ENCODE measurements at places on chromosomes 2 and 18.

DNA sequence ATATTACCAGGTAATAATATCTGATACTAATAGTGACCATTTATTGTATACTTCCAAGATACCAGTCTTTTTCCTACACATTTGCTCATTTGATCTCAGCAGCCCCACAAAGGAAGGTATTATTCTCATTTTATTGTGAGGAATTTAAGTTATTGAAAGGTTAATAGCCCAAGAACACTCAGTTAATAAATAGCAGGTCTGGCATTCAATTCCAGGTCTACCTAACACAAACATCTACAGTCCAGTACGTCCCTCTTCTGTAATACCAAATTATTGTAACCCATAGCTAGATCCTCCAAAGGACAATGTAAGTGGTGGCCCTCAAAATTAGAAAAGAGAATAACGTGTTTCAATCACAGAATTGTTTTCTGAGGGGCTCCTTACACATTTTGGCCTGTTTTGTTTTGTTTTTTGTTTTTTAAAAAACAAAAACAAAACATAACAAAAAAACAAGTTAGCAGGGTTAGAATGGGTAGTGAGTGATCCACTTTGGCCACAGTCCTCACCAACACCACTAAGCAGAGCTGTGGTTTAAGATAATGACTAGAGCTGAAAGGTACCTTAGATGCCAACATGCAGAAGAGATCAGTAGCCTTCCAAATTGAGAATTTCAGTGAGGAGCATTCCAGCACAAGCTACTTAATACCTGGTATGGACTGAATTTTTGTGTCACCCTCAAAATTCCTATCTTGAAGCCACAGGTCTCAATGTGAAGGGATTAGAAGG is 137.5 kb downstream of the DYM start:
- DNase-seq: no peak

DNA sequence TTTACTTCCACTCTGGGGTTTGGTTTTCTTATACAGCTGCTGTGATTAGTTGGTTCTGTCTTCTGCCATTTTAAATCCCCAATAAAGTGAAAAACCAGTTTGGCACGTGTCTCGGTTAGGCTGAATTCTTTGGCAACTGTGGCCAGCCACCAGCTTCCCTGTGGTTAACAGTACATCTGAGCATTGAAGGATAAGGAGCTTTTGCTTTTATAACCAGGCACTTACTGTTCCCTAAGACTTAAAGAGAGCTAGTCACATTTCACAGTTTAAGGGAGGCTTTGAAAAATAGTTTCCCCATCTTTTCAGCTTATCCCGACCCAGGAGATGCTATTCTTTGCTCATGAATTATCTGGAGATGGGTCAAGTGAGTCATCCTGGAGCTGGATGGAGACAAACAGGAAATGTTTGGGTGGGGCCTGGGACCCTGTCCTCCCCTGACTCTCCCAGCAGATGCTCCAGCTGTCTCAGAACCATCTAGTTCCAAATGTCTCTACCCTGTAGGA is 57.3 kb upstream of the EML6 start:
- DNase-seq: no peak

- DNase-seq: no peak
These were observed 47.0 kb upstream of the GBX2 start for GRCh38 chr2:236215196-236215595.

DNA sequence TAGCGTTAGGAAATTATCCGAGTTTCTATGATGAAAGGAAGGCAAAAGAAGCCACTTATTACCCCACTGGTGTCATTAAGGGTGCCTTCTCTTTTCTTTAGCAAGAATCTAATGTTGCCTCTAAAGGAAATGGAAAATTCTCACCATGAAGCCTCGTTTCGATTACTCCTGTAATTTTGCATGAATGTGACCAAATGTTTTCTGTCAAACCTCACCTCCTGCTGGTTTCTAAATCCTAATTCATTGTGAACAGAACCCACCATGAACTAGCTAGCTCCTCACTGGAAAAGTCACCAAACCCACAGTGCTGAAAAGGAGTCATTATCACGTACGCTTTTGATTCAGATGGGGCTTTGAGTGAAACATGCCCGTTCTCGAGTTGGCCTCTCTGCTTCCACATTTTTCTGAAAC is 119.9 kb downstream of the COPS8 start:
- no peak for DNase-seq

DNA sequence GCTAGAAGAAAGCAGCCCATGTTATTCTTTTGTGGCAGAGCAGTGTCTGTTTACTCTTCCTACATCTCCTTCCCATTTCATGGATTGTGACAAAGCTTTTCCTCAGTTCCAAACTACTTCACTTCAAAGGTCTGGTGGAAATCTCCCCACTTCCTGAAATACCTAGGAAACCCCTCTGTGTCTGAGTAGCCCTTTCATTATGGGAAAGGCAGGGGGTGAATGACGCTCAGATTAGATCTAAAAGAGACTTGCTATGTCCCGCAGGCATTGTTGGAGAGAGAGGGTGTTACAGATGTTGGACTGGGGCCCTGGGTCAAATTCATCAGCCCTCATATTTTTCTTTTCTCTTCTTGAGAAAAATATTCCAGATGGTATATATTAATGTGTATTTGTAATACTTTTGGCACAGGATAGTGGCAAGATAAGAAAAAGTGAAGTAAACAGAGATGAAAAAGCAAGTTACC is 675.0 kb downstream of the IRS1 start:
- DNase-seq: no peak

GRCh38 chr2:11753886-11754699 is 7.7 kb downstream of the LPIN1 start:
- no peak for DNase-seq

- no peak for DNase-seq
These were observed 213.2 kb downstream of the GBX2 start for GRCh38 chr2:235954888-235955480.

- no peak for DNase-seq
These were observed 5.4 kb upstream of the IL1RL2 start for GRCh38 chr2:102181376-102181775.

GRCh38 chr18:49920731-49921130 is 107.4 kb upstream of the ACAA2 start:
- no peak for DNase-seq

DNA sequence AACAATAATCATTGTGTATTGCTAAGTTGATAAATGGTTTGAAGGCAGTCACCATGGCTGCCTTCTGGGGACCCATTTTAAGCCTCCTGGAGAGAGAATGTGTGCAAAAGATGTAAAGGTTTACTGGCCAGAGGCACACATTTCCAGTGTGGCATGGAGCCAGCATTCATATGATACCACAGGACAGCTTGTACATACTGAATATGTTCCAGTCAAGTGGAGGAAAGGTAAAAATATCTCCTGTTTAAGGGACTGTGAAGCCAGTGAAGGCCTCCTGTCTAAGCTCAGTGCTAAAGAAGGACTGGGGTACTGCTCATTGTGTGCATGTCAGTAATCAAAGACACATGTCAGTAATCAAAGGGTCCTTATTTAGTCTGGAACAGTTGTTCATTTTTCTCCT is 119.2 kb downstream of the BABAM2 start:
- DNase-seq: no peak

Data from stimulated activated CD8-positive, alpha-beta memory T cell treated with anti-CD3 and anti-CD28 coated beads, Interleukin-2, amount 100 ng/mL, for 48 hours (primary cell).